ENCODE measurements at places on chromosomes 2 and 18. TPM values are rescaled to one million over a fixed set of nuclear protein-coding genes. Genes with fewer than 3 reads are reported as not detected.

Gene BMP10
- polyA plus RNA-seq, result not detected

GRCh38 chr2:143347271-143347695 lies 218.1 kb downstream of the ARHGAP15 start:
- DNase-seq, result no peak

DNA sequence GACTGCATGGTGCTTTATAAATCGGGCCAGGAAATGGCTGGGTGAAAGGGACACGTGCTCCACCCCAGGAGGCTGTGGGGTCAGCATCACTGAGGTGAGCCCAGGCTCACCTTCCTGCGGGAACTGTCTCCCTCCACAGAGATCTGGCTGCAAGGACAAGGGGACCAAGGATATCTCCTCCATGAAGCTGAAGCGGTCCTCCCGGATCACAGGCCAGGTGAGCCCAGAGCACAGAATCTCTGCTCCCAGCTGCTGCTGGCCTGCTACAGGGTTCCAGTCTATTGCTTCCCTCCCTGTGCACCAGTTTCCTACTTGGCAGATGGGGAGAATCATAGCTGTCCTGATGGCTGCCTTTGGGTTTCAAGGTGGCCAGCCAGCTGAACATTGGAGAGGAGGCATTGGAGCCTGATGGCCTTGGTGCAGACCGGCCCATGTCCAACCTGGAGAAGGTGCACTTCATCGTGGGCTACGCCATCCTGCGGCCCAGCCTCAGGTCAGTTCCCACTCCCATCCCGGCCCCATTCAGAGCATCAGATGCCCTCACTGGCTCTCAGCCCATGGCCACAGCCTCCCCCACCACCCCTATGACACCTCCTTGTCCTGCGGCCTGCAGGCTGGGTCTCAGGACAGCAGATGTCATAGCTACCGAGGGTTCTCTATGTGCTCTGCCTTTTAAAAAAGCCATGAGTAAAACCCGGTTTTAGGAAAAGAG lies 33.7 kb upstream of the GPR17 start:
- DNase-seq, result no peak

- DNase-seq, result no peak
These were observed 1.4 kb downstream of the UGT1A5 start for GRCh38 chr2:233714121-233714520.

- no peak for DNase-seq
These were observed 64.2 kb upstream of the OTOF start for GRCh38 chr2:26542194-26542455.

DNA sequence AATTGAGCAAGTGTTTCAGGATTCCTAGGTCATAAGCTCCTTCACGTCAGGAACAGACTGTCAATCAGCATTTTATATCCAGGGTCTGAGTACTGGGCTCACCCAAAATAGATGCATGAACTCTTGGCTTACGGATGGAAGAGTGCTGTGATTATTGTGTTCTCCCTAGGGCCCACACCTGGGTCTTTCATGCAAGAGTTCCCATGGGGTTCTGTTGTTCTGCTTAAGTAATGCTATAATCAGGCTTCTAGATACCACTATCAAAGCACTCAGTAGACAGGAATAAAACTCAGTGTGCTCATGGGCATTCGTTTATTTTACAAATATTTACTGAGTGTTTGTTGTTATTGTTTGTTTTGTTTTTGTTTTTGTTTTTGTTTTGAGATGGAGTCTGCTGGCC lies 46.4 kb upstream of the PMAIP1 start:
- no peak for DNase-seq

GRCh38 chr2:33077844-33078243 lies 131.1 kb downstream of the LTBP1 start:
- DNase-seq, result no peak

- DNase-seq, result no peak
These were observed 3.2 kb upstream of the CHST9 start for GRCh38 chr18:27188309-27188708.

GRCh38 chr2:152336854-152337510 lies 2.0 kb downstream of the FMNL2 start:
- DNase-seq, result peak; percentile 53

Gene COL3A1
- 402 TPM for polyA plus RNA-seq

DNA sequence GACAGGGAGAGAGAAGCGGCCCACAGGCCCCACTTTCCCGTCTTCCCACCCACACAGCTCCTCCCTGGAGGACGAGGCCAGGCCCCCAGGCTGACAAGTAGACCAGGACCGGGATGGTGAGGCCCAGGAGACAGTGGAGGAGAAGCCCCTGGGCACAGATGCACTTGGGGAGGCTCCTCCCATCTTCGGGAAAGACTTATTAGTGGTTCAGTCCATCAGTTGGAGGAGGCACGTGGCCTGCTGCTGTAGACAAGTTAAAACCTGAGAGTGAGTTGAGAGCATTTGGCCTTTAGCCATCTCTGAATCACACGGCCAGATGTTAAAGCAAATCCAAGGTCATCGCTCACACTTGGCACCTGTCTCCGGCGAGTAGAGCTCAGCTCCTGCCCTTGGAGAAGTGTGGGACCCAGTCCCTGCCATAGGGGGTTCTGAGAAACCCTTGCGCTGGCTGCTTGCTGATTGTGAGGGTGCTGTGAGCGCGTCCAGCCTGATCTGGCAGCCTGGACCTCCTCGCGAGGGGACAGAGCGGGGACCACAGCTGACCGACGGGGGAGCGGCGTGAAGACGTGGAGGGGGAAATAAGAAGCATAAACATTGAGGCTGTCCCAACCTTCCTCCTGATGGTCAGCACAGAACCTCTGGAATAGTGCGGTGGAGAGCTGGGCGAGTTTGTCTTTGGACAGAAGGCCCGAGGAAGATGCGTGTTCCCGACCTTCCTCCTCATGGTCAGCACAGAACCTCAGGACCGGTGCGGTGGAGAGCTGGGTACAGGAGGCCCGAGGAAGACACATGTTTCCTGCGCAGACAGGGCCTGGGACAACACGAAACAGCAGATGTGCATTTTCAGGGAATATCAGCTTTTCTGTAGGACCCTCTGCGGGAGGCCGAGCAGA lies 24.7 kb upstream of the ALLC start:
- peak; percentile 81 for DNase-seq

Gene RNF125
- polyA plus RNA-seq, result 0.09 TPM

DNA sequence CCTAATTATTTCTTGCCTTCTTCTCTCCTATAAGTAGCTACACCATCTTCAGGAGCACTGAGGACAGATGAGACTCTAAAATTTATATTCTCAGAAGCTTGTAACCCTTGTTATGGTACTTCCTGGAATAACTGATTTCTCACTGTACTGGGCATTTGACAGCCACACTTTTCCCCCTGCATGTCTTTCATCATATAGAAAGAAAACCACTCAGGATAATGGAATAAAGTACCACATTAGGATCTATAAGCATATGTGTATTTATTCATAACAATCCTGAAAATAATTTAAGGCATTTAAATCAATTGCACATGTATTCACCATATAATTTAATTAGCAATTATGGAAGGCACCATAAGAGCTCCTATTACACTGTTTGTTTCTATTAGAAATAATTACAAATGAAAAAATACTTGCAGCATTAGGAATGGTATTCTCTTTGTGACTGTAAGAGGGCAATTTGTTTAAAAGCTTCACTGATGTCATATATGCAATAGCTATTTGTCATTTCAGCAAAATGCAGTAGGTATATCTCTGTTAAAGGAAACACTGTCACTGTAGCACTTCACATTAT lies 216.9 kb upstream of the FSHR start:
- no peak for DNase-seq

GRCh38 chr2:43540021-43540779 lies 55.6 kb downstream of the THADA start:
- peak; percentile 92 for DNase-seq

Gene LRRTM1
- not detected for polyA plus RNA-seq

DNA sequence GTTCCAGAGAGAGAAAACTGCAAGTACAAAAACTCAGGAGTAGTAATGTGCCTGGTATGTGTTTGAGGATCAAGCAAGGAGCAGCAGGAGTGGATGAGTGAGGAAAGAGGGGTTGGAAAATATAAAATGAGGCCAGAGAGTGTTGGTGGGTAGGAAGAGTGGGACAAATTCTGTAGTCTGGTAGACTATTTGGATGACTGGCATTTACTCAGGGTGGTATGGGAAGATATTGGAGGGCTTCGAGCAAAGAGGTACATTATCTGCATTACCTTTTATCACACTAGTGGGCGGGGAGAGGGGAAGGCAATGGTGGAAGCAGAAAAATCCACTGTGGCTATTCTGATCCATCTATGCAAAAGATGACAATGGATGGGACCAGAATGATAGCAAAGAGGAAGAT lies 381.7 kb upstream of the VWC2L start:
- no peak for DNase-seq

Gene CD8B2
- polyA plus RNA-seq, result not detected

- no peak for DNase-seq
These were observed 29.8 kb upstream of the POMC start for GRCh38 chr2:25198209-25198525.

- peak; percentile 69 for DNase-seq
These were observed 29.4 kb upstream of the NOTO start for GRCh38 chr2:73172963-73173362.

Gene SGPP2
- polyA plus RNA-seq, result not detected

- DNase-seq, result no peak
These were observed 101.8 kb upstream of the HDAC4 start for GRCh38 chr2:239502430-239503186.

- no peak for DNase-seq
These were observed 286.6 kb downstream of the DPP10 start for GRCh38 chr2:114729026-114729425.

- peak; percentile 49 for DNase-seq
These were observed 106.4 kb downstream of the EXOC6B start for GRCh38 chr2:72719416-72719815.

DNA sequence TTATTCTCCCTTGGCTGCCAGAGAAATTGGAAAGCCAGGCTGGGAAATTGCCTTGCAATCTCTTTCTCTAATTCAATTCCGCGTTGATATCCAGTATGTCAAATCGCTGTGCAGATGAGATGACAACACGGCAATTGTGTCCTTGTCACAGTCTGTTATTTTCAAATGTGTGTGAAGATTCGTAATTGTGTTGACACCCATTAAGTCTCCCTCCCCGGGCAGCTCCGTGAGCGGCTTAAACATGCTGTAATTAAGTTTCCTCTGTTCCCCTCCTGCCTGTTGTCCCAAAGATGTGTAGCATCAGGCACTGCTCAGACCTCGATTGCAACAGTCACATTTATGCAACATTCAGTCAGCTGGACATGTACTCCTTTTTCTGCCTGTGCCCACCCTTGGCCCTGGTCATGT lies 209.5 kb downstream of the LPIN1 start:
- no peak for DNase-seq

DNA sequence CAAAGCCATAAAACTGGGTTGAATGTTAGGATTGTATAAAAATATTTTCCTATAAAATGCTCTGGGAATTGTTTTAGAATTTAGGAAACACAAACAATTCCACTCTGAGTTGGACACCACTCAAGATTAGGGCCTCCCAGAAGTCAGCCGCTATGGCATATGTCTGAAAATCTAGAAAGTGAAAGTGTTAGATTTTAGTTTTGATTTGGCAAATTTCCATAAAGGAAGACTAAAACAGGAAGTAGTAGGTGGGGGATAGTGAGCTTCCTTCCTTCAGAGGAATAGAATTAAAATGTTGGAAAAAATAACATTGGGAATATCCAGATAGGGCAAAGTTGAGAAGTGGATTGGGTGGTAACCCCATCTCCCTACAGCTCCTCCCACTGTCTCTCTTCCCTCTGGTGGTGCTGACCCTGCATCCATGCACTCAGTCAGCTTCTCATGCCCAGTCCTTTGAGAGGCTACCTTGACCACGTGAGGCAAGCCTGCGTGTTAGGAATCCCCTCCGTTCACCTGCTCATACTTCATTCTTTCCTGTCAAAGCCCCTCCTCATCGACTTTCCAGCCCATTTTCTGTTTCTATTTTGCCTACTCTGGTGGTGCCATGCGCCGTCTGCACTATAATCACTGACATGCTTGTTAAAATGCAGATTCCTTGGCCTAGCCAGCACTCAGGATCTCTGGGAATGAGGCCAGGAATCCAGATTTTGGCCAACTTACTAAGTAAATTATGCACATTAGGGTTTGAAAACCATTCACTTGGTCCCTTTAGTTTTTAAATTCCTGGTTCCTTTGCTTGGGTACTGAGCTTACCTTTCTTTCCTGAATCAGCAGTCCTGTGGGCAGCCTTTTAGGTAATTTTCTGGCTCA lies 83.5 kb downstream of the POLE4 start:
- peak; percentile 5 for DNase-seq

GRCh38 chr2:19929226-19929625 lies 27.4 kb upstream of the TTC32 start:
- DNase-seq, result no peak

Gene TUBA3D
- polyA plus RNA-seq, result not detected

Gene CNGA3
- not detected for polyA plus RNA-seq

Gene ARID5A
- polyA plus RNA-seq, result 7.2 TPM

- DNase-seq, result no peak
These were observed 13.5 kb upstream of the PRLH start for GRCh38 chr2:237552908-237553307.

DNA sequence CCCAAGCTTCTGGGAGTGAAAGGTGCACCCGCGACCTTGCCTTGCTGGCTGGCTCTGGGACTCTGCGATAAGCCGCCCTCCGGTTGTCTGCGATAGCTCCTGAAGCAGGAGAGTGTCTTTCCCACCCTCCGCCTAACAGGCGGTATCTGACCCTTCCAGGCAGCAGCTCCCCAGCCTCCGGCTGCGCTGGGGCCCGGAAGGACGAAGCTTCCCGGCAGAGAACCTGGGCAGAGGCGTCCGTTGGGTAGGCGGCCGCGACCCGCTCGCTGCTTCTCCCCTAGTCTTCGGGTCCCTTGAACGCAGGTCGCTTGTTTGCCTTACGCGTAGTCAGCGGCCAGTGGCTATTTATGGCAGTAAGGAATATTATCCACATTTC lies 446 bp upstream of the RHBDD1 start:
- DNase-seq, result peak; percentile 29

GRCh38 chr2:159196393-159196925 lies 90.0 kb downstream of the WDSUB1 start:
- DNase-seq, result no peak

- DNase-seq, result peak; percentile 45
These were observed at the start of gene CD302 for GRCh38 chr2:159797543-159798375. TSS of gene CD302 (minus strand) at chr2:159798208. CDS start at chr2:159798198, 10 bp downstream.

Gene PPP1R1C
- 0.34 TPM for polyA plus RNA-seq

DNA sequence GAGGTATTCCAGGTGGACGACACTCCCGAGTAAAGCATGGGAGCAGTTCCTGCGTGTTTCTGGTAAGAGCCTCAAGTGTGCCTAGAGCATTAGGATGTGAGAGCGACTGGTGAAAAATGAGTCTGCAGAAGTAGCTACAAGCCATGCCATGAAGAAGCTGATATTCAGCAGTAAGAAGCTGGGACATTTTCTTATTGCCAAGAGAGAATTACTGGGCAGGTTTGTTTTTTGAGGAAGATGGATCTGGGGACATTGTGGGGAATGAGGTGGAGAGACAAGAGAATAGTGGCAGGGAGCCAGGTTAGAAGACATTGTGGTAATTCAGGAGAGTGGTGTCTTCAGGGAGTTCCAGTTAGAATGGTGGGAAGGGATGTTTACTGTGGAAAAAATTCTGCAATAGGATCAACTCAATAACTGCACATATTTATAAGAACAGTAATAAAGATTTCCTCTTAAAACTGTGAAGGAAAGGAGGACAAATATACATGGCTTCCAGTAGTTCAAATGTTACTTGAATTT lies 38.2 kb downstream of the CRIM1 start:
- DNase-seq, result no peak

All from IMR-90 (cell line).